T47D (cell line): ENCODE measurements at places on chromosomes 3 and 15.

DNA sequence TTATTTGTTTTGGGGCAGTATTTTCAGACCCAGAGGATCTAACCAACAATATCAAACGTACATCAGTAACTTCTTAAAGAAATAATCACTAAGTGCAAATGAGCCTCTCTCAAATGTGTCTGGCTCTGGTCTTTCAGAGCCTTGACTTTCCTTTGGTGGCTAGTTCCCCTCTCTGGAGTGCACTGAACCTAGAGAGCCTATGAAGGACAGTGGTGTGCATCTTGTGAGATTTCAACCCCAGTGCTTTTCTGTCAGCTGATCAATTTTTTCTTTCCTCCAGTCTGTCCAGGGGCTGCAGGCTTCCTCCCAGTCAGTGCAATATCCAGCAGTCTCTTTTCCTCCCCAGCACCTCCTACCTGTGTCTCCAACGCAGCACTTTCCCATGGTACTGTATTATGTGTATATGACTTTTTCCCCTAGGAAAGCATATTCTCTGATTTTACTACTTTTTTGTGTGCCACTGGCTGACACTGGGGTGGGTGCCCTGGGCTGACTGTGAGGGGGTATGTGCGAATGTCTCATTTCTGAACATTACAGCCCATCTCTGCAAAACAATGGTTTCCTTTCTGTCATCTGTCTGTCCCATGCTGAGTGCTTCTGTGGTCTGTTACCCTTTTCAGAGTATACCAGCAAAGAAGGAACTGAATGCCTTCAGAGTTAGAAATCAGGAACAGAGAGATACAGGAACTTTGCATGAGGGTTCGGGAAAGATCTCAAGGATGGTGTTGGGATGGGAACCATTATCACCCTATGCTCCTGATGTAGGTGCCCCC is 98.8 kb downstream of the ARPP21 start:
- DNase-seq: no peak

GRCh38 chr3:52779011-52779836 is 1.8 kb downstream of the ITIH1 start:
- DNase-seq: no peak

DNA sequence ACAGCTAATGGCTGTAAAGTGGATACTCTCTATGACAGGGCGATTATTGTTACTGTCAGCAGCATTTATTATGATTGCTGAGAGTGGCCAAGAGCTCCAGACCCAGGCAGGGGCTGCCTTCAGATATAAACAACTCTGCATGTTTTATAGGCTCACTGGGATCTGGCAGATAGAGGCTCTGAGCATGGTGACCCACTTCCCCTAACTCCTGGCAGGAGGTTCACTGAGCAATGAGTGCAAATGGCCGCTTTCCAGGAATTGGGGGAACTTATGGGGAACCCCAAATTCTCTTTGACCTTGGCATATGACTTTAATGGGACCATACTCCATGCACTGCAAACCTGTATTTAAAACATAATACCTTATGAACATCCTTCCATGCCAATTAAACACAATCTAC is 59.0 kb downstream of the SCN5A start:
- no peak for DNase-seq

DNA sequence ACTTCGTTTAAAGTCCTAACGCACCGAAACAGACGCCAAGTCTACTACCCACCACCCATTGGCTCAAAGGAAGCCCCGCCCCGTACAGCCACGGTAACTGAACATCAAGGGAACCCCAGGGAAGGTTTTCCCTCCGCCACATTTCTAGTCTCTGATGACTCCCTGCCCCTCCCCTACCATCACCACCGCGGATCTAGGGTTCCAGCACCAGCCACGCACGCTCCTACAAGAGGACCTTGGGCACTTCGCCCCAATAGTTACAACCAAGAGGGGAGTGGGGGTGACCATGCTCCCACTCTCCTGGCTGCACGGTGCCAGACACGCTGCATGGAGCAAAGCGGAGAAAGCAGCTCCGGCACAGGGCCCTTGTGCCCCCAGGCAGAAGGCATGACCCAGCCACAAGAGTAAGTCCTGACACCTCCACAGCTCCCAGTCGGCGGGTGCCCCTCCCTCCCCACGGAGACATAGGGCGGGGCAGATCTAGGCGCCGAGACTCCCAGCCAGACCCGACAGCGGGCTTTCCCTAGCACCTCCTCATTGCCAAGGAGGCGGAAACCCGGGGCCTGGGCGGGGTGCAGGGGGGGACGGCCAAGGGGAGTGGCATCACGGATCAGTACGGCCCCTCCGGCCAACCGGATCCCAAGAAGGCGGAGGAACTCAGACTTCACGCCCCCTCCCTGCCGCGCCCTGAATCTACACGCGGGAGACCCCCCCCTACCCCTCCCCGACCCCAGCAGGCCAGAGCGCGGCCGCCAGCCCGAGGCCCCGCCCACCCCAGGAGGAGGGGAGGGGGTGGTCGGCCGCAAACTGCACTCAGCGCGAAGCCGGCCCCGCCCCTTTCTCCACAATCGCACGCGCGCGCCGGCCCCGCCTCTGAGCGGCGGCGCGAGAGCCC is 936 bp downstream of the SIN3A start:
- DNase-seq: peak; percentile 99

DNA sequence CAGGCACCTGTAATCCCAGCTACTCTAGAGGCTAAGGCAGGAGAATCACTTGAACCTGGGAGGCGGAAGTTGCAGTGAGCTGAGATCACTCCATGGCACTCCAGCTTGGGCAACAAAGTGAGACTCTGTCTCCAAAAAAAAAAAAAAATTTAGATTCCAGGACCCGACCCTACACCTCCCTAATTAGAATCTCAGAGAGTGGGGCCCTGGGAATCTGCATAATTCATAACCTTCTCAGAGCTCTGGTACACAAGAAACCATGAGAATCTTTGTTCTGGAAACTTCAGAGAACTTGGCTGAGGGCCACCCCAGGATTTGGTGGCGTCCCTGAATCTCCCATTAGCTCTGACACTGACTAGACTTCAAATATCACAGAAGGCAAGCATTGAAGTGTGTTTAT is 31.5 kb downstream of the B3GNT5 start:
- DNase-seq: no peak

DNA sequence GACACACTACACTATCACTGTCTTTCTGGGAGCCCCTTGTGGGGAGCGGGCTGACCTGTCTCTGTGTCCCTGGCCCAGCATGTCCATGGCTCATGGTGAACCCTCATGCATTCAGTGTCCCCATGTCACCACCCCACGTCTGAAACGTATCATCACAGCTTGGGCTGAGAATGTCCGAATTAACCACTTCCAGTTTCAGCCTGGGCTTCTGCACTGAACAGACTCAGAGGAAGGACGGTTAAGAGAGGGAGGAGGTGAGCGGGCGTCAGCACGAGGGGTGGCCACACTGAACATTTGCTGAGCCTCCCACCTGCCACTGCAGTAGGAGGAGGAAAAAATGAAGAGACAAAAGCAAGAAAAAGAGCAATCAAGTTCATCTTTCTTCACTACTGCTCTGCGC is 30.5 kb downstream of the ATP2B2 start:
- DNase-seq: no peak

GRCh38 chr3:8436661-8437287 is 64.8 kb upstream of the LMCD1 start:
- DNase-seq: no peak

GRCh38 chr15:101437209-101437608 is 52.3 kb downstream of the PCSK6 start:
- no peak for DNase-seq

GRCh38 chr15:53910236-53910849 is 67.9 kb upstream of the UNC13C start:
- peak; percentile 51 for DNase-seq

DNA sequence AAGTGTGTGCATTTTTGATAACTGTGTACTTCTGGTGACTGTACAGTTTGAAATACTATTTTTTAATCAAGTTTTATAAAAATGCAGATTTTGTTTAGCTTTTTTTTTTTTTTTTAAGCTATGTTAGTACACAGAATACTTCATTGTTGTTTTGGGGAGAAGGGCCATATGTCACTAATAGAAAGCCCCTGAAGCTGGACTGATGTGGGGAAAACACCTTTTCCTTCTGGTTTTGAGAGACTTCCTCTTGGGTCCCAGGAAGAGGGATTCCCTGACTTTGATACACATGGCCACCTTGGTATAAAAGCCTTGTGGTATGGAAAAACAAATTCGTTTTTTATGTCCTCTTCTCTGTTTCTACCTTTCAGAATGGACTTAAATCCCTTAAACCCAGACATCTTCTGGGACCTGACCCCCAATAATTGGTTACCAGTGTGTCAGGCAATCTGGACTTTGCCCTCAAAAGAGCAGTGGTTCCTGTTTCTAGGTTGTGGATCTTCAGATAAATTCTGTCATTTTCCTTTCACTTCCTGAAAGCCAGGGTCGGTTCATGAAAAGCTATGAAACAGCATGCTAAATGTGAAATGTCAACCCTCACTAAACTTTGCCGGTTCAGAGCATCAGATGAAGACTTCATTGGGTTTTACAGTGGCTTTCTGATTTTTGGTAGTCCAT is 31.1 kb upstream of the BLOC1S6 start:
- DNase-seq: no peak

DNA sequence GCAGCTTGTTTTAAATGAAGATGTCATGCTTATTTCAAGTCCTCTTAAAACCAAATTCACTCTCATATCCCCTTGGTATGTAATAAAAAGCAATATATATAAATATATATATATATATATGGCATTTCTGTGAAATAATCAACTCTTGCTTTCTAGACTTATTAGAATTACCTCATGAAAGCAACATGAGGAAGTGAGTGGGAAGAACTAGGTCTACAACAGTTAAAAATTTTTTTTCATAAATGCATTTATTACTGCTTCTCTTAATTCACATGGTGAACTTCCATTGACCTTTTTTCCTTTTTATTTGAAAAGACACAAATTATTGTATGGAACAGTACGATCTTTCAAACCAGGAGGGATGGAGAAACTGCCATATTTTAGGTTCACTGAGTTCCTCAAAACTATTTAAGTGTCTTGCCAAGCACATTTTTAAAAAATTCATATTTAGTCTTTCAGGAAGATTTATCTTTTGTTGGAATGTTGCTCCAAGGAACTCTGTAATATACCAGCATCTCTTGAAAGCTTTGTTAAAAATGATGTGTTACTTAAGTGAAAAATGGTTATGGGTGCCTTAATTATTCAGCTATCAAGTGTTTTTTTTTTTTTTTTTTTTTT is 185.2 kb downstream of the GHSR start:
- DNase-seq: no peak

DNA sequence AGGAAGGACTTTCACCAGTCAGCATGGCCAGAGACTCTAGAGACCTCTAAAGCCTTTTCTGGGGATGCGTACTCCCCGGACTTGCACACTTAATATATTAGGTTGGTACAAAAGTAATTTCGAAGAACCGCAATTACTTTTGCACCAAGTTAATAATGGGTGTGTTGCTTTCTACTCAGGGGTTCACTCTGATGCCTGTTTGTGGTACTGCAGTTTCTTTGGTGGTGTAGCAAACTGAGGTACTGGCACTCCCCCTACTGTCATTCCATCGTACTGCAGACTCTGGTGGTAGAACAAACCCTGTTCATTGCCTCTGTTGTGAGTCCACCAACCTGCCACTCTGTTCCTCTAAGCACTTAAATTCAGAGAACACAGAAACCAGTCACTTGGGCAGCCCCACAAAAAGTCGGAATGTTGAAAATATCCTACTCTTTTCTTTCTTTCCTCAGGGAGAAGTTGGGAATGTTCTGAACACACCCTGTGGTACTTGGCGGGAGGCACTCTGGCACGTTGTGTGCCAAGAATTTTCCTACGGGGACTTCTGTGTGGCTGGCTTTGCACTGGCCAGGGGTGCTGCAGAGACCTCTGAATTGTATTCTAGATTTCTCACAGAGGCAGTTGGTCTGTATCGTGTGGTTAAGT is 46.3 kb downstream of the GABRG3 start:
- peak; percentile 88 for DNase-seq

DNA sequence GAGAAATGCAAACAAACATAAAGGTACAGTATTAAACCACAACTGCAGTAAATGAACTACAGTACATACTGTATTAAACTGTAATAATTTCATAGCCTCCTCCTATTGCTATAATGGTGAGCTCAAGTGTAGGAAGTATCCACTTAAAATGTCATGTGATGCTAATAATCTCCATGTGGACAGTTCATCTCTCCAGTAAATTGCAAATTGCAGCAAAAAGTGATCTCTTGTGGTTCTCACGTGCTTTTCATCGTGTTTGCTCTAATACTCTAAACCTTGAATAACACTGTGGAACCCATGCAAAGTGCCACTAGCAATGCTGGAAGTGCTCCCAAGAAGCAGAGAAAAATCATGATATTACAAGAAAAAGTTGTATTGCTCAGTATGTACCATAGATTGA is 9.2 kb upstream of the FNDC3B start:
- no peak for DNase-seq

- DNase-seq: no peak
Measured at GRCh38 chr15:56934269-56934668, 15.8 kb downstream of the TCF12 start.

DNA sequence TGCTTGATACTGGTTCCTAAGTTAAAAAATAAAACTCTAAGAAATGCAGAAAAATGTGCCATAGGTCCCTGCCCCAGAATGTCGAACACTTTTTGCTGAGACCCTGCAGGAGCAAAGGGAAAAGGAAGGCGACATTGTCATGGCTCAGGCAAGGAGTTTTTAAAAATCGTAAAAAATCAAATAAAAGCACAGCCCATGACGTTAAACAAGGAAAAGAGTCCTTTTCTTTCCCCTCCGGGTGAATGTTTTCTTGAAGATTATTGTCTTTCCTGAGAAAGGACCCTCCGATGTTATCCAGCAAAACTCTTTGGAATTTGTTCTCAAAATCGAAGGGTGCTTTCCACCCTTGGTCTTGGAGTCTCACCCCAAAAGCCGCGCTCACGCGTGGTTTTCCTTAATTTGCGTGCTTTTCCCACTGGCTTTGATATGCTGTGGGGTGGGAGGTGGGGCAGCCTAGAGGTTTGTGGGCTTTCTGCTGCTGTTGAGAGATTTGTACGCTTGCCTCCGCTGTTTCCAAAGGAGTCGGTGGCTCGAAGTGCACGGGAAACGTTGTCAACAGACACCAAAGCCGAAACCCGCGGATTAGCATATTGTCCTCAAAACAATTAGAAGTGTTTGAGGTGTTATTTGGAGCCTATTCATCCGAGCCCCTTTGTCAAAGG is 2.9 kb downstream of the SOX14 start:
- DNase-seq: no peak

DNA sequence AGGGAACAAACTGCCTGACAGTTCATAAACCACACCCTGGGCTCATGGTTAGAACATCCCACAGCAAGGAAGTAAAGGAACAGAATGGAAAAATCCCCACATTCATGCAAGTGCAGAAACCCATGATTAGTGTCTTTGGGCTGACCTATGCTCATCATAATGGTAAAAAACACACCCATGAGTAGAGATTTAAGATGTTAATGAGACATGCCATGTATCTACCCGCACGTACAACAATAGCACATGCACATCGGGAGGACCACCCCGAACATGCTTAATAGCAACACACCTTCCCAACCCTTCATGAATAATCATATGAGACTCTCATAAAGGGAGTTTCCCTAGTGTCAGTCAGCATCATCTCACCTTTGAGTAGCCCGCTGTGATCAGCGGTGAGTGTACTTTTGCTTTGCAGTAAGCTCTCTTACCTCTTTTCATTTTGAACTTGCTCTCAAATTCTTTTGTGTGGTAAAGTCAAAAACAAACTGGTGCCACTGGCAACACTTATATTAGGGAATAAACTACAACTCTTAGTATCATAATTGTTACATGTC is 23.2 kb downstream of the ZBED2 start:
- no peak for DNase-seq
